ENCODE measurements at places on chromosomes 4 and X. TPM values are rescaled to one million over a fixed set of nuclear protein-coding genes. Genes with fewer than 3 reads are reported as not detected.

Gene RHOXF1
- not detected for total RNA-seq

Gene MAGEB6B
- not detected for total RNA-seq

Gene DOCK11
- 5.2 TPM for total RNA-seq

Gene RPS6KA3
- 30.5 TPM for total RNA-seq

Gene DOK7
- total RNA-seq: 31.0 TPM

Gene CNKSR2
- total RNA-seq: not detected

Gene H2BW2
- not detected for total RNA-seq

Gene GAGE12E
- not detected for total RNA-seq

Gene OPN1MW3
- not detected for total RNA-seq

DNA sequence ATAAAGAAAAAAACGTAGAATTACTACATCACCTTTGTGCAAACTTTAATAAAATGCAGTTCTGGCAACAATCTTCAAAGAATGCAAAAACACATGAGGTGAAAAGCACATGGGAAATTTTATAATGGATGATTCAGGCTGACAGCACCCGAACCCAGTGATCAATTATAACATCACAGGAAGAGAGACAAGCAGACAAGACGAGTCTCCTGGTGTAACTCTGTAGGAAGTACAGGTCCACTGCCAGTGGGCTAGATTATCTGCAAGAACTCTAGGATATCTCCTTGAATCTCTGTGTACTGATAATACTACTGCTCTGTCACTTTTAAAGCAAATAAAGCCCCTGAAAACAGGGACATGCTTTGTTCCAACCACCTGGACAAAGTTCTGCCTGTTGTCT, 58.9 kb upstream of the NXF3 start:
- H3K4me1 ChIP-seq: no peaks in the 10 kb centered on the region
- no peak overlapping the region for H3K27ac ChIP-seq
- DNase-seq: no peak
- H3K36me3 ChIP-seq: no peaks in the 10 kb centered on the region
- H3K27me3 ChIP-seq: no peaks in the 10 kb centered on the region

DNA sequence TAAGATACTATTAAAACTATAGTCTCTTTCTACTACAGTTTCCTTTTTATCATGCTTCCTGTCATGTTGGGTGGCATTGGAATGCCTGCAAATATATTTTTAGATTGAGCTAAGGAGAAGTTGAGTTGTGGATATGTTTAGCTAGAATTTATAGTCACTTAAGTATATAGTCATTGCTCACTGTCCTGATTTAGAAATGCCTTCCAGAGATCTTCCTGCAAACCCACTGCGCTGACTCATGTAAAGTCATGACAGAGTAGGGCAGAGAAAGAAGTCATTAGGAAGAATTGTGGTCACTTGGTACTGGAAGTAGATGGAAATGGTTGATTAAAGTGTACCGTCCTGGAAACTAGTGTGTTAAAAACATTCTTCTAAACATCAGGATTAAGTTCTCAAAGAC, 490.3 kb upstream of the PABPC4L start:
- H3K36me3 ChIP-seq: no peaks in the 10 kb centered on the region
- H3K27me3 ChIP-seq: no peaks in the 10 kb centered on the region
- no peak overlapping the region for H3K27ac ChIP-seq

- no peaks in the 10 kb centered on the region for H3K27me3 ChIP-seq
- peak overlapping the region; percentile 77 for H3K27ac ChIP-seq
- no peaks in the 10 kb centered on the region for H3K4me1 ChIP-seq
- H3K4me3 ChIP-seq: peak overlapping the region; percentile 66
- DNase-seq: no peak
These were observed 556 bp upstream of the SLC25A43 start for GRCh38 chrX:119398587-119398973.

GRCh38 chr4:13920111-13920875, 292.8 kb upstream of the BOD1L1 start:
- no peak overlapping the region for H3K27ac ChIP-seq
- H3K4me3 ChIP-seq: no peak overlapping the region
- DNase-seq: no peak
- H3K27me3 ChIP-seq: no peaks in the 10 kb centered on the region
- H3K36me3 ChIP-seq: no peaks in the 10 kb centered on the region

GRCh38 chrX:43527801-43528200, 128.3 kb upstream of the MAOA start:
- no peaks in the 10 kb centered on the region for H3K27me3 ChIP-seq
- H3K27ac ChIP-seq: no peak overlapping the region
- no peaks in the 10 kb centered on the region for H3K4me1 ChIP-seq
- no peaks in the 10 kb centered on the region for H3K36me3 ChIP-seq
- no peak for DNase-seq
- H3K4me3 ChIP-seq: no peak overlapping the region

DNA sequence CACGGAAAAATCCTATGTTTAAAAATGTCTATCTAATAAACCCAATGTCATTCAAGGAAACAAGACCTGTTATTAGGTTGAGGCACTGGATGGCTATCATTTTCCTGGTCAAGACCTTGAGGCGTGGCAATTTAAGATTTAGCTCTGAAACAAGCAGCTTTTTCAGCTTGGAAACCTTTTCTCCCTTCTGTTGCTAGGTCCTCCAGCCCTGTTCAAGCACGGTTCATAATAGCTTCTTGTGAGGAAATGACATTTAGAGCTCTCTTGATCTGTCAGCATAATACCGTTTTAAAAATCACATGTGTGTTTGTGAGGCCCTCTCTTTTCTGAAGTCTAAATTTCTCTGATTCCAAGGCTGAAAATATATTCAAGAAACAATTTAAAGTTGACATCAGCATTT, 133.6 kb upstream of the GRPR start:
- H3K4me1 ChIP-seq: peaks cover 4% of the 10 kb centered on the region
- no peak overlapping the region for H3K4me3 ChIP-seq

- no peak for DNase-seq
- H3K4me1 ChIP-seq: no peaks in the 10 kb centered on the region
- H3K27me3 ChIP-seq: no peaks in the 10 kb centered on the region
These were observed 6.7 kb upstream of the HGFAC start for GRCh38 chr4:3434881-3435685.

GRCh38 chrX:24659106-24659505, 12.0 kb upstream of the PCYT1B start:
- DNase-seq: no peak
- H3K27ac ChIP-seq: no peak overlapping the region
- H3K4me3 ChIP-seq: no peak overlapping the region
- no peaks in the 10 kb centered on the region for H3K27me3 ChIP-seq
- no peaks in the 10 kb centered on the region for H3K4me1 ChIP-seq

DNA sequence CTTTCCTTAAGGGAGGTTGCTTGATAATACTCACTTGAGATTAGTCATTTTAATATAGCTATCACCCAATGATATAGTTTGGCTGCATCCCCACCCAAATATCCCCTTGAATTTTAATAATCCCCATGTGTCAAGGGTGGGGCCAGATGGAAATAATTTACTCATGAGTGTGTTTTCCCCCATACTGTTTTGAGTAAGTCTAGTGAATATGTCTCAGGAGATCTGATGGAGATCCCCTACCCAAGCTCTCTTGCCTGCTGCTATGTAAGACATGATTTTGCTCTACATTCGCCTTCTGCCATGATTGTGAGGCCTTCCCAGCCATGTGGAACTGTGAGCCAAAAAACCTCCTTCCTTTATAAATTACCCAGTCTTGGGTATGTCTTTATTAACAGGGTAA, 539.7 kb upstream of the GRID2 start:
- H3K36me3 ChIP-seq: no peaks in the 10 kb centered on the region
- no peaks in the 10 kb centered on the region for H3K4me1 ChIP-seq
- no peaks in the 10 kb centered on the region for H3K27me3 ChIP-seq

DNA sequence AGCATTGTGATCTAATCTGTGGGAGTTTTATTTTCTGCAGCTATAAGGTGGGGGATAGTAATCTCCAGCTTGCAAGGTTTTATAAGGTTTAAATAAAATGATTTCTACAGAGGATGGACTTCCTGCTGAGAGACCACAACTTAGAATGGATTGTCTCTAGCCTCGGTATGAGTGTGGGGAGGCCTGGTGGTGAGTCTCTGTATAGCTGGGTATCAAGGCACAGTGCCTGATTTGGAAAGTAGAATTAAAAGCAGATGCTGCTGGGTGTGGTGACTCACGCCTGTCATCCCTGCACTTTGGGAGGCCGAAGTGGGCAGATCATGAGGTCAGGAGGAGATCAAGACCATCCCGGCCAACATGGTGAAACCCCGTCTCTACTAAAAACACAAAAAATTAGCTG, 162.0 kb upstream of the GATB start:
- no peak overlapping the region for H3K27ac ChIP-seq
- no peaks in the 10 kb centered on the region for H3K27me3 ChIP-seq
- DNase-seq: no peak
- H3K36me3 ChIP-seq: no peaks in the 10 kb centered on the region
- H3K4me1 ChIP-seq: no peaks in the 10 kb centered on the region

- H3K27me3 ChIP-seq: no peaks in the 10 kb centered on the region
- H3K36me3 ChIP-seq: no peaks in the 10 kb centered on the region
- H3K4me3 ChIP-seq: peak within 1 kb of the TSS; percentile 36
- H3K27ac ChIP-seq: peak within 1 kb of the TSS; percentile 44
- no peaks in the 10 kb centered on the region for H3K4me1 ChIP-seq
These were observed at the start of gene ARHGEF6 for GRCh38 chrX:136780763-136781162. ARHGEF6 (minus strand) TSS chrX:136780932; CDS start chrX:136780882, 50 bp downstream.

GRCh38 chr4:579543-580175, 3.6 kb upstream of the TMEM271 start:
- no peaks in the 10 kb centered on the region for H3K36me3 ChIP-seq
- DNase-seq: no peak
- peaks cover 2% of the 10 kb centered on the region for H3K27me3 ChIP-seq
- peaks cover 15% of the 10 kb centered on the region for H3K4me1 ChIP-seq
- H3K4me3 ChIP-seq: no peak overlapping the region

DNA sequence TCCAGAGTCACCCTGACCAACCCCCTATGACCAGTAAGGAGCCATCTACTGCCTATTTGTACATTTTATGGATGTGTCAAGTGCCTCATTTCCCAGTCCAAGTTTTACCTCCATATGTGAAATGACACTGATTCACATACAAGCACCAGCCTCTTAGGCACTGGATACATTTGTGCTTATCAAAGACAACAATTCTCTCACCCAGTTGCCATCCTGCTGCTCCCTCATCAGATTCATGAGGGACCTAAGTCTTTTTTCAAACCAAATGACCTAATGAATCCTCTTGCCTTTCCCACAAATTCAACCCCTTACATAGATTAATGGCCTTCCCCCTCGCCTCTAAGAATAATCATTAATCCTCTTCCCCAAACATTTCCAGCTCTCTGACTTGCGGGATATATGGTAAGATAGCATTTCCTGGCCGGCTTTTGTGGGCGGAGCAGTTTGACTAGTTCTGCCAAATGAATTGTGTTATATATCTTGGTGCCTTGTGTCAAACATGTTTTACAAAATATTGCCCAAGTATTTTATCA, 233.9 kb downstream of the ARAP2 start:
- no peaks in the 10 kb centered on the region for H3K4me1 ChIP-seq
- no peak overlapping the region for H3K4me3 ChIP-seq
- H3K27ac ChIP-seq: no peak overlapping the region
- no peaks in the 10 kb centered on the region for H3K36me3 ChIP-seq
- no peaks in the 10 kb centered on the region for H3K27me3 ChIP-seq
- DNase-seq: no peak

DNA sequence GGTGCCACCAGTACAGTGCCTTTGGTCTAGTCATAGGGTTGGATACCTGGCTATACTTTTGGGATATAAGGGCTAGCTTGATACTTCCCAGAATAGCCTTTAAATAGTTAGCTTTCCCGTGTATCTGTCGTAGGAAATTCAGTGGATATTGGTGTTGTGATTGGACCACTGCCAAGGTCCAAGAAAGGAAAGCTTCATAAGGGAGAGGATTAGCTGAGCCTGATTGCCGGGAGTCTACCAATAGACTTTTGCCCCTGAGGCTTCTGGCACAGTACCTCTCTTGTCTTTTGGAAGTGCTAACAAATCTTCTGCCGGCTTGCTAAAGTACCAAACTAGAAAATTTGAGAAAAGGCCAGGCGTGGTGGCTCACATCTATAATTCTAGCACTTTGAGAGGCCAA, 350.6 kb downstream of the CHIC1 start:
- H3K27ac ChIP-seq: no peak overlapping the region
- no peaks in the 10 kb centered on the region for H3K27me3 ChIP-seq
- no peak for DNase-seq
- no peaks in the 10 kb centered on the region for H3K36me3 ChIP-seq
- no peaks in the 10 kb centered on the region for H3K4me1 ChIP-seq

GRCh38 chr4:82903737-82904136, 3.2 kb downstream of the THAP9 start:
- H3K4me3 ChIP-seq: no peak overlapping the region
- H3K4me1 ChIP-seq: peaks cover 15% of the 10 kb centered on the region
- H3K27me3 ChIP-seq: no peaks in the 10 kb centered on the region
- H3K27ac ChIP-seq: no peak overlapping the region

GRCh38 chrX:95291561-95291960, 1393.1 kb upstream of the DIAPH2 start:
- H3K36me3 ChIP-seq: no peaks in the 10 kb centered on the region
- no peak for DNase-seq
- H3K4me3 ChIP-seq: no peak overlapping the region
- no peak overlapping the region for H3K27ac ChIP-seq
- H3K4me1 ChIP-seq: no peaks in the 10 kb centered on the region

DNA sequence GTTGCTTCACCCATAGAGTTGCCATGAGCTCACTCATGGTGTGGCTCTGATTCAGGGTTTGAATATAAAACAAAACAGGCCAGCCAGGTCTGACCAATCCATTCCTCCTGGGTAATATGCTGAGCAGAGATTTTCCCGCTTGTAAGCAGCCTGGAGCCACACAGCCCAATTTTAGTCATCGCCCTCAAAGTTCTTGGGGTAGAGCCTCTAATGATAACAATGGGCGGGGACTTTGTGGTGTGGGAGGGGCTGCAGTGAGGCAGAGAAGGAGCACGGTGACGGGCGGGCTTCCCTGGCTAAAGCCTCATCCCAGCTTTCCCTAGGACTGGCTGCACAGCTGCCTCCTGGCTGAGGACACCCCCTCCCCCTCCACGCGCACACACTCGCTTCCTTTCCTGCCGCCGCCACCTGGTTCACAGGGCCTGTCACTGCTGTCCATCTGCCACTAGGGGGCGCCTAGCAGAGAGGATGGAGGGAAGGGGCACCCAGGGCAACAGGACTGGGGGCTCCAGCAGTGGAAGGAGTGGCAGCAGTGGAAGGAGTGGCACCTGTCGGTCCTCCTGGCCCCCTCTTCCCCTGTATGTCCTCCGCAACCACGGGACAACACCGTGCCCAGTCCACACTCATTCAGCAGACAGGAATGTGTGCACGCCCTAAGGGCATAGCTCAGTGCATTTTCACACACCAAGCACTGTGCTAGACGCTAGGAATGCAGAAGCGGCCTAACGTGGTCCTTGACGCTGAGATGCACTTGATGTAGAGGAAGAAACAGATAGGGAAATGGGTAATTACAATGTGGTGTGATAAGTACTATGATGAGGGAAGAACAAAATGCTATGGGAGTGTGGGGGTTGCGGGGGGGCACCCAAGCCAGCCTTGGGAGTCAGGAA, 26.8 kb downstream of the PRPS1 start:
- H3K36me3 ChIP-seq: no peaks in the 10 kb centered on the region
- peak; percentile 76 for DNase-seq
- H3K4me1 ChIP-seq: peaks cover 7% of the 10 kb centered on the region
- H3K4me3 ChIP-seq: no peak overlapping the region

All from right atrium auricular region (tissue), 2 donors.